ENCODE measurements at places on chromosomes 2 and 18. TPM values are rescaled to one million over a fixed set of nuclear protein-coding genes. Genes with fewer than 3 reads are reported as not detected.

SLC9A4 gene
- not detected for total RNA-seq

PROC gene
- not detected for total RNA-seq

PKDCC gene
- total RNA-seq, result 57.8 TPM

GAREM1 gene
- 5.5 TPM for total RNA-seq

DNAJC5G gene
- total RNA-seq, result not detected

PLGLB1 gene
- total RNA-seq, result 1.5 TPM

CPLX4 gene
- not detected for total RNA-seq

AKAIN1 gene
- not detected for total RNA-seq

LONRF2 gene
- 1.8 TPM for total RNA-seq

MAP2 gene
- 2.1 TPM for total RNA-seq

GRCh38 chr2:160783474-160783873, 289.9 kb upstream of the RBMS1 start:
- peak; percentile 27 for DNase-seq

DNA sequence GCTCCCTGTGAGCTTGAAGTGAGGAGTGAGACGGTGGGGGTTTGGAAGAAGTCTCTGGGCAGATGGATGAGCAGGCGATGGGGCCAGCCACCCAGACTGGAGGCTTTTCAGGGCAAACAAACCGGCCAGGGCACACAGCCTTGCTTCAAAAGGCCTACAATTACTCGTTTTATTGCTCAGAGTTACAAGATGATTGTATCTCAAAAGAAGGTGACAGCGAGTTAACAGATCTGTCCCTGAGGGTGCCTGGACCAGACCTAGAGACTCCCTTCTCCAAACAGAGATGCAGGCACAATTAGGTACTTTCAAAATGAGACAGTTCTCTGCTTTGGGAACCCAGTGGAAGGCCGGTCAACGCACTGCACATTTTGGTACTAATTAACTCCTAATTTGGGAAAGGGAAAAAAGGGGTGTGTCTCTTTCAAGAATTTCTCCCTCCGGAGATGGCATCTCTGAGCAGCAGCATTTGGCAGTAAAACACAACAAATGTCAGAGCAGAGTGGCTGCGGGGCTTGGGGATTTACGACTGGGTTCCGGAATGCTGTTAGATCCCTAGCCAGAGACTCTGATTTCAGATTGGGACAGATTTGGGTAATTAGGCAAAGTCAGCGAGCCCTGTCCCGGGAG, 226.7 kb downstream of the TTC32 start:
- no peak for DNase-seq

DNA sequence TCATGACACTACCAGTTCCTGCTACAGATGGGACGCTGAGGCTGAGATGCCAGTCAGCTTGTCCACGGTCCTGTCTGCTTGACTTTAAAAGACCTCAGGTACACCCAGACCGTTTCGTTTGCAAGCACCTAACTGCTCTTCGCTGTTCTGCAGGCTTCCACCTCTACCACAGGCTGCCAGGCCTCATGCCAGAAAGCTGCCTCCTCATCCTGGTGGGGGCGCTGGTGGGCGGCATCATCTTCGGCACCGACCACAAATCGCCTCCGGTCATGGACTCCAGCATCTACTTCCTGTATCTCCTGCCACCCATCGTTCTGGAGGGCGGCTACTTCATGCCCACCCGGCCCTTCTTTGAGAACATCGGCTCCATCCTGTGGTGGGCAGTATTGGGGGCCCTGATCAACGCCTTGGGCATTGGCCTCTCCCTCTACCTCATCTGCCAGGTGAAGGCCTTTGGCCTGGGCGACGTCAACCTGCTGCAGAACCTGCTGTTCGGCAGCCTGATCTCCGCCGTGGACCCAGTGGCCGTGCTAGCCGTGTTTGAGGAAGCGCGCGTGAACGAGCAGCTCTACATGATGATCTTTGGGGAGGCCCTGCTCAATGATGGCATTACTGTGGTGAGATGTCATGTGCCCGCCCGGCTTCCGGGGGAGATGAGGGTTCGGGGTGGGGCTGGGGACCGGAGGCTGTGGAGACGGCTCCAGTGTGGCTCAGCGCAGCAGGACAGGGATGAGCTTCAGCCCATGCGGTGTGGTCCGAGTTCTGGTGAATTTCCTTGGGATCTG, 5.9 kb downstream of the SLC9A4 start:
- DNase-seq, result no peak

DNA sequence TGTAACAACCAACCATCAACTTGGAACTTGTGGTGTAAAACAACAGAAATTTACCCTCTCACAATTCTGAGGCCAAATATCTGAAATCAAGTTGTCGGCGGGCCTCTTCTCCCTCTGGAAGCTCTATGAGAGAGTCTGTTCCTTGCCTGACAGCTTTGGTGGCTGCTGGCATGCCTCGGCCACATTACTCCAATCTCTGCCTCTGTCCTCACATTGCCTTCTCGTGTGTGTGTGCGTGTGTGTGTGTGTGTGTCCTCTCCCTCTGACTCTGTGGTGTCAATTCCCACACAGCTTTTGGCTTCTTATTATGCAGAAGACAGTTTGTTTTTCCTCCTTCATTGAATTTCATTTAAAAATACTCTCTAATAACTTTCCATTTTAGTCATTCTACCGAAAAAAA, 50.4 kb downstream of the ZDBF2 start:
- DNase-seq, result no peak

DNA sequence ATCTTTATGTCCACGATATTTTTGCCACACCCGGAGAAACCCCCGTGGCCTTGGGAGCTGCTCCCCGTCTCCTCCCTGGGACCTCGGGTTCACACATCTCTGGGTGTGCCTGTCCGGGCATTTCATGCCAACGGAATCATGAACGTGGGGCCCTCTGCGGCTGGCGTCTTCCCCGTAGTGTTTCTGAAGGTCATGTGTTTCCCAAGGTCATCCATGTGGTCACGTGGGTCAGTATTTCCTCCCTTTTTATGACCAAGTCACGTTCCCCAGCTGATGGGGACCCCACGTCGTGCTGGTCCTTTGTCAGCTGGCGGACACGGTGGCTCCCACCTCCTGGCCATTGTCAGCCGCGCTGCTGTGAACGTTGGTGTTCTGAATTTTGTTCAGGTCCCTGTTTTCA, 135.7 kb downstream of the NFATC1 start:
- no peak for DNase-seq

GRCh38 chr2:205361970-205362369, 320.3 kb upstream of the NRP2 start:
- no peak for DNase-seq

GRCh38 chr2:68237976-68238580, 14.3 kb downstream of the PPP3R1 start:
- no peak for DNase-seq

- DNase-seq, result no peak
These were observed 28.2 kb downstream of the EMX1 start for GRCh38 chr2:72945450-72946019.

GRCh38 chr2:106858810-106859209, 27.2 kb downstream of the ST6GAL2 start:
- no peak for DNase-seq
